Brain pericyte (primary cell): ENCODE measurements at places on chromosomes 13 and 19.

GRCh38 chr19:37362733-37363132, 8.2 kb upstream of the ZNF527 start:
- no peak for DNase-seq

DNA sequence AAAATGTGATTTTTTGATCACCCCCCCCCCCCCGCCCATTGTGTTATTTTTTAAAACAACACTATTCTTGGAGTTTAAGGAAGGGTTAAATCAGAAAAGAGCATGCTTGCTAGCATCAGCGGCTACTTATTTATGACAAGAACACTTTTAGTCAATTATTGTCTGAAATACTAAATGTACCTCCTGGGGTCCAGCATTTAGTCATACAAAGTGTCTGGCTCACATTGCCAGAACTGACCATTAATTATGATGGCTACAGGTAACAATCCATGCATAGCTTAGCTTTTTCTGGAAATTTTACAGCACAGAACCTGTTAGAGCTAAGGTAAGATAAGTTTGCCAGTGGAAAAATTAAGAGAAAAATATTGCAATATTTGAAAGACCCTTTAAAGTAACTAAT, 90.1 kb downstream of the PCDH9 start:
- no peak for DNase-seq

- DNase-seq, result no peak
Observed at GRCh38 chr13:34901572-34901971, 40.5 kb upstream of the NBEA start.

DNA sequence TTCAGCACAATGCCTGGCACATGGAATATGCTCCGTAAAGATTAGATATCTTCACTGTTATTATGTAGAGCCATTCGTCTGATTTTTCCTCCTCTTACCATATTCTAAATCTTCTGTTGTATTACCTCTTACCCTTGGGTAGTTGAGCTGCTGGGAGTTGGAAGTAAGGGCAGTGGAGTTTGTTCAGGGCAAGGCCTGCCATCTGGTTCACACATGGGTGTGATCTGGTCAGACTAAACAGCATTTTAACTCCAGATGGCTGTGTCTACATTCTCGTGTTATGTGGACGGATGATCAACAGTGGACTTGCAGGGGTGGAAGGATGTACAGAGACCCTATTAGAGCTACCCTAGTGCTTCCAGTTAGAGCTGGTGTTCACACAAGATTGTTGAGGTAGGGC, 164.9 kb downstream of the ZIC5 start:
- no peak for DNase-seq

GRCh38 chr13:109154546-109154945, 525.1 kb downstream of the MYO16 start:
- no peak for DNase-seq

DNA sequence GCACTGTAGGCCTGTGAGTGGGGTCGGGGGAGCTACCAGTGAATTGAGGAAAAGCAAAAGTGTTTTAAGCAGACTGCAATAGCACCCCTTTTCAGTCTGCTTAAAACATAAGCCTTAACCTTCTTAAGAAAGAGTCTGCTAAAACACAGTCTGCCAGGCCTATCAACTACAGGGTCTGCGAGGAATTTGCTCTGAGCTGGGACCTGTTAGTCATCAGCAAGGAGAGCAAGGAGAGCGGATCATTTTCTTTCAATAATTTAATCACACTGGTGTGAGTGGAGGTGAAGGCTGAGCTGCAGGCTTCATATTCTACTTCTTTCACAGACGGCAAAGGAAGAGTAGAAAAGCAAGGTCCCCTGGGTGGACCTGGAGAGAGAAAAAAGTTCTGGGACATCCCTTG, 342.7 kb downstream of the ENOX1 start:
- no peak for DNase-seq

- DNase-seq, result no peak
Observed at GRCh38 chr19:38070573-38070972, 153.4 kb downstream of the DPF1 start.

- DNase-seq, result no peak
Observed at GRCh38 chr19:45763691-45764294, 5.3 kb downstream of the SIX5 start.

DNA sequence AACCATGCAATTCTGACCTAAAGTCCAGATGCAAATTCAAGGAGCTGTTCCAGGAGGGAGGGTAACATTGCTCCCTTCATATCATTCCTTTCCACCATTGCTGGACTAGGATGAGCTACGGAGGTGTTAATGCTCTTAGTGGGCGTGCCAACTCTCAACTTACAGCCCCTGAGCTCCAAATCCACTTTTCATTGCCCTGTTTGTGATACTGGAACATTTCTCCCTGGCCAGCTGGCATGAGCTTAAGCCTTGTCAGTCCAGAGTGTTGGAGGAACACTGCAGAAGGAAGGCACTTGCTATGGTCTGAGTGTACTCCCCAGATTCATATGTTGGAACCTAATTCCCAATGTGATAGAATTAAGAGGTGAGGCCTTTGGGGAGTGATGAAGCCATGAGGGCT, 70.4 kb upstream of the FARP1 start:
- DNase-seq, result no peak

GRCh38 chr19:19134687-19135158, 3.6 kb downstream of the TMEM161A start:
- DNase-seq, result no peak

GRCh38 chr13:99085139-99085807, 107.4 kb upstream of the DOCK9 start:
- DNase-seq, result no peak

GRCh38 chr13:114058051-114058867, 74.2 kb downstream of the RASA3 start:
- DNase-seq, result no peak

DNA sequence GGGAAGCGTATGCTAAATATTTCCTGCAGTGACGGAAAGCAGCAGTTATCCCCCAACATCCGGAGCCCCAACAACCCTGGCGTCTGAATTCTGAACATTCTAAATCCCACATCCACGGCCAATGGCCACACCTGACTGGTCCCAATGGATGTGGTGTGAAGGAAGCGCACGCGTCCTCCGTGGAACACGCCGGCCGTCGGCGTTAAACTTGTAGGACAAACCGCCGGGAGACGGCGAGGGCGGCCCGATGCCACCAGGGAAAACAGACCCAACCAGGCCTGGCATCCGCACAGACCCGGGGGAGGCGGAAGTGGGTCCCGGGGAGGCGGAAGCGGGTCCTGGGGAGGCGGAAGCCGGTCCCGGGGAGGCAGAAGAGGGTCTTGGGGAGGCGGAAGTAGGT, 3.2 kb downstream of the SHC2 start:
- DNase-seq, result no peak

- no peak for DNase-seq
Observed at GRCh38 chr19:11387162-11388034, 3.3 kb upstream of the EPOR start.

GRCh38 chr19:23312515-23312914, 62.3 kb upstream of the ZNF724 start:
- no peak for DNase-seq

DNA sequence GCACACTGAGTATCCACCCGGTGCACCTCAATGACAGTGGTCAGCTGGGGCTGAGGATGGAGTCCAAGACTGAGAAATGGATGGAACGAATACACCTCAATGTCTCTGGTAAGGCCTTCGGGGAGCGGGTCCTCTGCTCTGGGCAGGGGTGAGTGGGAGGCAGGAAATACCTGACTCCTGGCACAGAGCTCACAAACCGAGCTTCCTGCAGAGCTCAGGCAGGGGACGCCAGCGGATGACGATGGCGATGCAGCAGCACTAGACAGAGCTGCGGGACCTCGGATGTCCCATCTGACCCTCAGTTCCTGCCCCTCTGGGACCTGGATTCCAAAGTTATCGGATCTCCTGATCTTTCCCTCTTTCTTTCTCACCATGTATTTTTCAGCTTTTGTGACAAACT, 3.8 kb downstream of the CD22 start:
- DNase-seq, result no peak

- DNase-seq, result no peak
Observed at GRCh38 chr13:45473627-45474026, 8.9 kb downstream of the COG3 start.

- DNase-seq, result no peak
Observed at GRCh38 chr13:110447058-110447511, 114.4 kb downstream of the RAB20 start.

DNA sequence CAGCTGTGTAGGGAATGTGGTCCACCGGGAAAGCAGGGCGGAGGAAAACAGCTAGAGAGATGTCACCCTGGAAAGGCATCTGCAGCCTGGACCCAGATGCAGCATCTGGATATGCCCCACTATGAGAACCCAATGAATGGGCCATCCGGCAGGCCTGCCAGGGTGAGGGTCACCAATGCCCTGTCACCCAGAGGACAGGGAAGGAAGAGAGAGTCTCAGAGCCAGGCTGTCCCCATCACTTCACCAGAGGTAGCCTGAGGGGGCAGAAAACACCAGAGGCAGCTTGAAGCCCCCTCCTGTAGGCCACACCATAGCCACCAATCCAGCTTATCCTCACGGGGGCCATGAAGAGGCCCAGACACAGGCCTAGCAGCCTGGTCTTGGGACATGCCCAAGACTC, 118.8 kb downstream of the TUBA3C start:
- no peak for DNase-seq

GRCh38 chr13:111110054-111110453, 5.1 kb upstream of the ARHGEF7 start:
- DNase-seq, result no peak

- DNase-seq, result peak; percentile 78
Observed at GRCh38 chr13:93226623-93227279, at the start of gene GPC6. TSS of gene GPC6 (plus strand) at chr13:93226807.

DNA sequence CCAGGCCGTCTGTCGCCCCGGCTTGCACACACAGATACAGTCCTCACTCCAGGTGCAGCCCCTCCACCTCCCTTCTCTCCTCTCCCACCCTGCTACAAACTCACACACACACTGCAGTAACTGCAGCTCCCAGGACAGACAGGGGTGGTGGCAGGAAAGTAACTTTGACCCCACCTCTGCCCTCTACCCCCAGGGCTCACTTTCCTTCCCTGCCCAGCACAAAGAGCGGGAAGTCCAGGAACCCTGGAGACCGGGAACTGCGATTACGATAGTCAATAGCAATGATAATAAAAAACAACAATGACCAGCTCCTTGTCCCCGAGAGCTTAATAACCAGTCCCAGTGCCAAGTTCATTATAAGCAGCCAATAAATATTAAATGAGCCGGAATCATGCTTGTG, at the start of gene CEACAM20:
Gene CEACAM20 (minus strand): TSS at position 140 of the 400 bp plus-strand sequence. CDS start 166 bp downstream, outside the sequence.
- DNase-seq, result no peak

- DNase-seq, result no peak
Observed at GRCh38 chr19:48085076-48085475, 25.5 kb downstream of the PLA2G4C start.

GRCh38 chr13:48253849-48254248, 20.8 kb downstream of the ITM2B start:
- no peak for DNase-seq

GRCh38 chr13:40780822-40781401, 8.5 kb upstream of the SLC25A15 start:
- no peak for DNase-seq

DNA sequence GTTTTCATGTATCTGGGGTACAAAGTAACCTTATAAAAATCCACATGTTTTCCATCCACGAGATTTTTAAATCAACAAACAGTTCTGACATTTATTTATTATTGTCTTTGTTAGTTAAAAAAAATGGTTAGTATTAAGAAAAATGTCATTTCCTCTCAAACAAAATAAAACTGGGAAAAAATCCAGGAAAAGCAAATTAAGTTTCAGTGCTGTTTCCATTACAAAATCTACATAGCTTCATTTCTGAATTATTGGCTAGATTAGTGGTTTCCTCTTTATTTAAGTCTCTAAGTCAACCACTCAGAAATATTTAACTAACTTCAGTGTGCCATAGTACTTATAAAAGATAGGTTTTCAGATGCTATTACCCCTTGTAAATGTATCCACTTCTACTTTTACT, 49.1 kb downstream of the MZT1 start:
- no peak for DNase-seq

DNA sequence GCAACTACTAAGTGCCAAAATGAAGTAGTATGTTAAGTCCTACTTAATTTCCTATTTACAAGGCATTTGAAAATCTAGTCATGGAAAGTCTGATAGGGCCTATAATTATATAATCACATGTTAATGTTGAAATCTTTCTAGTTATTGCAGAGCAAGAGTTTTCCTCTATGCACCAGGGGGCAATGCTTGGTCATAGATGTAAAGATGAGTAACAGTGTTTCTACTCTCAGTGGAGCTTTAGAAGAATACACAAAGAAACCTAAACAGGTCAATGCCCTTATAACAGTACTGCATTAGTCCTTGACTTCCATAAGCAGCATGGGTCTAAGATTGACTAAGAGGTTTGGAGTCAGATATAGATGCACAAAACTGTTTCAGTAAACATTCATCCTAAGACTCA, 218.7 kb downstream of the KCTD12 start:
- peak; percentile 24 for DNase-seq

DNA sequence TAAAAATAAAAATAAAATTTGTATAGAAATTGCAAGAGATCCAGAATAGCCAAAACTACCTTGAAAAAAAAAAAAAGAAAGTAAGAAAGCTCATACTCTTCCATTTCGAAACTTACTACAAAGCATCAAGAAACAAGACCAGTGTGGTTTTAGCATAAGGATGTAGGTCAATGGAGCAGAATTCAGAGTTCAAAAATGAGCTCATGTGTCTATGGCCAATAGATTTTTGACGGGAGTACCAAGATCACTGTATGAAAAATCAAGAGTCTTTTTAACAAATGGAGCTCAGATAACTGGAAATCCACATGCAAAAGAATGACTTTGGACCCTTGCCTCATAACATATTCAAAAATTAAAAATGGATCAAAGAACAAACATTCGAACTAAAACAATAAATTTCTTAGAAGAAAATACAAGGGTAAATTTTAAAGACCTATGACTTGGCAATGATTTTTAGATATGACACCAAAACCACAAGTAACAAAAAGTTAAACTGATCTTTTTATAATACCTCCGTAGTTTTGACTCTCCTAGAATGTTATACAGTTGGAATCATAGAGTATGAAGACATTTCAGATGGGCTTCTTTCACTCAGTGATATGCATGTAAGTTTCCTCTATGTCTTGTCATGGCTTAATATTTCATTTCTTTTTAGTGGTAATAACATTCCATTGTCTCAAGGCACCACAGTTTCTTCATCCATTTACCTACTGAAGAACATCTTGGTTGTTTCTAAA, 43.2 kb downstream of the KLF12 start:
- no peak for DNase-seq

- DNase-seq, result no peak
Observed at GRCh38 chr19:34269968-34270621, 15.7 kb downstream of the GARRE1 start.
